H7 (cell line): ENCODE measurements at places on chromosomes 12 and 14. TPM values are rescaled to one million over a fixed set of nuclear protein-coding genes. Genes with fewer than 3 reads are reported as not detected.

DNA sequence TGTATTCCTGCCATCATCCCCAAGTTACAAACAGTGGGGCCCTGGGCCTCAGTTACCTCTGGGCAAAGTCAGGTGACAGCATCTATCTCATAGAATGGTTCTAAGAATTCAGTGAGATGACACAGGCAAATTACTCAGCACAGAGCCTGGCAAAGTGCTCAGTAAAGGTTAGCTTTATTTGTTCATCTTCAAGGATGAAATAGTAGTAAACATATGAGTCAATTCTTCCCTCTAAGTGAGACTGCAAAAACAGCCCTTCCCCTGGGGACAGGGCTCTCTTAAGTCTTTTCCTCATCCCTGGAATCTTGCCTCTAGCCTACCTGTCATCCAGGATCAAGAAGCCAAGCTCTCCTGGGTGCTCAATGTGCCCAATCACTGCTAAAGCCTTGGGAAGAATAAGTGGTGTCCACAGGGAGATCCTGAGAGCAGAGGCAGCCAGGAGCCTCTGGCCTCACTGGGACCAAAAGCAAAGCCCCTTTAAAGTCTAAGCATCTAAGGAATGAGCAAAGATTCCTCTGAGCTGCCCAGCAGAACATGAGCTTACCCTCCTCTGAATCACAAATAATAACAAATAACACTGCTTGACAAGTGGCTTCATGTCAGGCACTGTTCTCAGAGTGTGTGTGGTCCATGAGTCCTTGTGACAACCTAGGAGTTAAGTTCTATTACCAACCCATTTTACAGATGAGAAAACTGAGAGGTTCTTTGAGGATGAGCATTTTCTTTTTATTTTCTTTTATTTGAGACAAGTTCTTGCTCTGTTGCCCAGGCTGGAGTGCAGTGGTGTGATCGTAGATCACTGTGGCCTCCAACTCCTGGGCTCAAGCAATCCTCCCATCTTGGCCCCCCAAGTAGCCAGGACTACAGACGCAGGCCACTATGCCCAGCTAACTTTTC is 12.1 kb downstream of the NUAK1 start:
- DNase-seq = no peak

PPP1R1A gene
- total RNA-seq = 23.8 and 24.3 TPM in 2 replicates

- peak; percentile 34 for DNase-seq
Measured at GRCh38 chr14:106308839-106309389, 782.5 kb downstream of the TMEM121 start.

DNA sequence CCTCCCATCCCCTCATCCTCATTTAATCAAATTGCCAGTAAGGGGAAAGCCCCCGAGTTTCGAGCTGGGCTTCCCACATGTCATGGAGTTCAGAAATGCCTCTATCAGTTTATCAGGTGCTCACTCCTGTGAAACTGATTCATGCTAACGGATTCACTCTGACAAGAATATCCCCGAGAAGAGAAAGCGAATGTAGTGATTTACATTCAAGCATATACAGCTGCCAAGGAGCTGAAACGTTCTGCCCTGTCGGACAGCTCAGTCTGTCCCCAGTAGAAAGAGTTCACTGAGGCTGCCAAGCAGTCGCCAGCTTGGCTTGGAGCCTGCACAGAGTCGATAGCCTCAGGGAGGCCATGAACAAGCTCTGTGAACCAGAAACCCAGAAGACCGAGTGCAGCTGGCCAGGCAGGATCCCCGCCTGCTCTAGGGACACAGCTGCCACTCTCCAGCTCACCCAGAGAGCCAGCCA is 88.4 kb downstream of the TMCC3 start:
- peak; percentile 21 for DNase-seq

AKAP3 gene
- 1.5 and 1.9 TPM in 2 replicates for total RNA-seq
